ENCODE measurements at places on chromosomes 6 and 20.

- DNase-seq: no peak
These were observed 208.8 kb downstream of the DLL1 start for GRCh38 chr6:170082067-170082466.

- no peak for DNase-seq
These were observed 61.0 kb downstream of the UST start for GRCh38 chr6:148807784-148808183.

DNA sequence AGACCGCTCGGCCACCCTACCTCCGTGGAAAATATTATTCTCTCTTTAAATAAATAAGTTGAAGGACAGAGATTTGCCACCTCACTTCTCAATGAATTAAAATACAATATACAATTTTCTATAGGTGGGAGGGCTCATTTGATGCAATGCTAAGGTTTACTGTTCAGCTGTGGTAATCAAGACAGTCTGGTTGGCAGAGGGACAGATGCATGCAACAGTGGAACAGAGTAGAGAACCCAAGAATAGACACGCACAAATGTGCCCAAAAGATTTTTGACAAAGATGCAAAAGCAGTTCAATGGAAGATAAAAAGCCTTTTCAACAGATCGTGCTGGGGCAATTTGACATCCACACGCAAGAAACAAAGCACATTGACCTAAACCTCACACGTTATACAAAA, 145.2 kb downstream of the CEBPB start:
- no peak for DNase-seq

GRCh38 chr6:5684320-5685053, 322.2 kb downstream of the NRN1 start:
- no peak for DNase-seq

- DNase-seq: no peak
These were observed 22.9 kb upstream of the TMEM170B start for GRCh38 chr6:11514672-11515071.
